ENCODE measurements at places on chromosomes 7 and 10.

DNA sequence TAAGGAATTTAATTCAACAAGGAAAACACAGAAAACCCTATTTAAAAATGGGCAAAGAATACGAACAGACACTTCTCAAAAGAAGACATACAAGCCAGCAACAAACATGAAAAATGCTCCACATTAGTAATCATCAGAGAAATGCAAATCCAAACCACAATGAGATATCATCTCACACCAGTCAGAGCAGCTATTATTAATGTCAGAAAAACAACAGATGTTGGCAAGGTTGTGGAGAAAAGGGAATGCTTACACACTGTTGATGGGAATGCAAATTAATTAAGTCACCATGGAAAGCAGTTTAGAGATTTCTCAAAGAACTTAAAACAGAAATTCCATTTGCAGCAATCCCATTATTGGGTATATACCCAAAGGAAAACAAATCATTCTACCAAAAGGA is 55.2 kb downstream of the GCC1 start:
- no peak for DNase-seq

DNA sequence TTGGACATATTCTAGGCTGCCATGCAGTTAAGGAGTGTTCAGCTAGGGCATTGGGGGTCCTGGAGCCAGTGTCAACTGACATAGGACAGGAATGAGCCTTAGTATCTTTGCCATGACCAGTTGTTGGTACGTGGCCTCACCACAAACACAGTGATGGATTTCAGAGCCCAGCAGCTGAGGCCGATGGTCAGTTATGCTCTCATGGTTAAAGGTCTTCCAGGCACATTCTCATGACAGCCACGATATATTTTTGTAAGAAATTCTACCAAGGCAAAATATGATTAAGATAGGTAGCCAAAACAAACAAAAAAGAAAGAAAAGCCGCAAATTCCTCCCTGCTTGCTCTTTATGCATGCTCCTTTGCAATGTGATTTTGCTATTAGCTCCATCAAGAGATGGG is 47.8 kb downstream of the CDHR3 start:
- DNase-seq = no peak

DNA sequence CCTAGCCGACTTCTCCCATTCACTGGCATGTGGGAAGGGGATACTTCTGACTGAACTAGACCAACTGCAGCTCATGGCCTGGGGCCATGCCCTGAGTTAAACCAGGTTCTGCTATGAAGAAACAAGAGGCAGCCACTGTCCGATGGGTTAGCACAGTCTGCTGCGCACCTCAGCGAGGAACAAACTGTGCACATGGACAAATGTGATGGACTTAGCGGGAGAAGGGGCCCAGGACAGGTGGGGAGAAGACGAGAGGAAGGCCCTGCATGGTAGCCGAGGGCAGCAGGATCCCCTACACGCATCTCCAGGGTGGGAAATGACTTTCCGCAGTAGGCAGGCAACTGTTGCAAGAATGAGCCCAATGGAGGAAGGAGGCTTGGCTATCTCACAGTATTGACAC is 115.0 kb downstream of the PRKAG2 start:
- no peak for DNase-seq

GRCh38 chr10:17128261-17128660 is 1.4 kb downstream of the CUBN start:
- no peak for DNase-seq

- DNase-seq = no peak
Observed at GRCh38 chr7:26620352-26620751, 244.0 kb downstream of the SKAP2 start.

DNA sequence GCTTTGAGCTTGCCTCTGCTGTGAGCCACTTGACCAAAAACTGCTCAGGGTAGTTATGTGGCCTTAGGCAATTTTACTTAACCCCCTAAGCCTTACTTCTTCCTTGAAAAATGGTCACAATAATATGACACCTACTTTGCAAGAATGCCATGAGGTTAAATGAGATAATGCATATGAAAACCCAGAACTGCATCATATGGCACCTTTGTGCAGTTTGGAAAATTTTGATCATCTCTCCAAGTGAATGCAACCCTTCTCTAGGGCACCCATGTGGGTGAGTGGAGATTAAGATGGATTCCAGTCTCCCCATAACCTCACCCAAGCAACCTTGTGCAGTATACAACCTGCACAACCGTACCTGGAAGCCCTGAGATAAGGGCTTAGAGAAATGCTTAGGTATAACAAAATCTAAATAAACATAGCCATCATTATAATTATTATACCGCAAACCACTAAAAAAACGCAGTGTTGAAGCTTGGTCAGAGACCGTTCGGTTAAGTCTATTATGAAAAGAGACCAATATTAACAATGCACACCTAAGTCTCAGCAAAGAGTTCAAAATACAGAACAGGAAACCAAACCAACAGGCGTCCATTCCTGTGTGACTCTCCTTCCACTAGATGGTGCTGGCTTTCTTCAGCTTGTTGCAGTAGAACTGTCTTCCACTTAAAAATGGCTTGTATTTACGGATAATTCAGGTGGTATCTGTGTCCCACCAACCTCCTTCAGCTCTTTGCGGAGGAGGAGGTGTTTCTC is 21.0 kb upstream of the ASB15 start:
- DNase-seq = no peak

GRCh38 chr10:12938271-12938670 is 63.2 kb downstream of the CCDC3 start:
- DNase-seq = no peak

DNA sequence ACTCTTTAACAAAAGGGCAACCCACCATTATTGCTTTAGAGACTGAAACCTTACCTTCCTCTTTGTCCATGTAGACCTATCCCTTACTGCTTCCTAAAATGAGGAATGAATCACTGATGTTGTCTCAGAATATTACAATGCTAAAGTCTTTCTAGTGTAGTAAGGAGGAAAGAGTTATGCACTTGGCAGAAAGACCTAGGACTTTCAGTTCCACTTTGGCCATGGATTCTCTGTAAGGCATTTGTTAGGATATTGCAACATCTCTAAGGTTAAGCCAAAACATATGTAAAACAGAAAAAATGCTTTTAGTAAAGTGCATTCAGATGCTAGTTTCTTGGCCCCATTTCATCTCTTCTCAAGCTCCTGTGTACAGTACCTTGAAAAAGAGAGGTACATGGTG is 230.9 kb downstream of the PARD3 start:
- DNase-seq = no peak

GRCh38 chr7:92674379-92674778 is 84.2 kb upstream of the FAM133B start:
- no peak for DNase-seq

DNA sequence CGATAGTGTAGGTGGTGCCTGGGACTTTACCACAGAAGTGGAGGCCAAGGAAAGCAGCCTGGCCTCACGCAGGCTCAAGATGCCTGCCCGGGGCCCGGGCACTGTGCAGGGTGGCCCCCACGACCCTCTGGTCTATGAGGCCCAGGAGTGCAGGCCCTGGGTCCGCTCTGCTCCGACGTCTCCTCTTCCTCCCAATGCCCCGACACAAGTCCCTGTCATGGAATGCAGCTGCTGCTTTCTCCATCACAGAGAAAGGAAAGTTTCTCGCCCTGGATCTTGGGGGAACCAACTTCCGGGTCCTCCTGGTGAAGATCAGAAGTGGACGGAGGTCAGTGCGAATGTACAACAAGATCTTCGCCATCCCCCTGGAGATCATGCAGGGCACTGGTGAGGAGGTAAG is 28.3 kb upstream of the HK1 start:
- no peak for DNase-seq
